ENCODE measurements at places on chromosomes 16 and 17.

DNA sequence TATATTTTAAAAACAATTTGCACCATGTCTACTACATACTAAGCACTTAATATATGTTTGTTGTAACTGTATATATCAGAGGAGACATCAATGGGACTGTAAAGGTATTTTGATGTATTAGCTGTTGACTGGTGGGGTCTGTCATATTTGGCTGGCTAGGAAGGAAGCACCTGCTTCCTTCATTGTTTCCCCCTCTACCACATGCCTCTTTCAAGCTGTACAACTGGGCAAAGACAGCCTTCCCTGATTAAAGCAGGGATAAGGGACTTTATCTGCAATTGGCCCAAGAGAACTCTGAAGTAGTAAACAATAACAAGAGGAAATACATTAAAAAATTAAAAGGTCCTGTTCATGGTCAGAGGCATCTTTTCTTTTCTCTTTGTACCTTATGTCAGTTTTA, 5.5 kb upstream of the SLFN12L start:
- DNase-seq, result no peak

- DNase-seq, result no peak
These were observed 25.4 kb upstream of the HOXB13 start for GRCh38 chr17:48753794-48754499.

DNA sequence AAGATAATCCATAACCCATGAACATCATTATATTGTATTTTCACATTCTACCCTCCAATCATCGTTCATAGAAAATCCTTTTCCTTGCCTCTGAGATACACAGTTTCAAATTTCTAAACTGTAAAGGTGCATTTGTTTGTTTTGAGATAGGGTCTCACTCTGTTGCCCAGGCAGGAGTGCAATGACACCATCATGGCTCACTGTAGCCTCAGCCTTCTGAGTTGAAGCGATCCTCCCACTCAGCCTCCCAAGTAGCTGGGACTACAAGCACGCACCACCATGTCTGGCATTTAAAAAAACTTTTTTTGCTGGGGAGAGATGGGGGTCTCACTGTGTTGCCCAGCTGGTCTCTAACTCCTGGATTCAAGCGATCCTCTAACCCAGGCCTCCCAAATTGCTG, 58.1 kb upstream of the TOB1 start:
- DNase-seq, result no peak

DNA sequence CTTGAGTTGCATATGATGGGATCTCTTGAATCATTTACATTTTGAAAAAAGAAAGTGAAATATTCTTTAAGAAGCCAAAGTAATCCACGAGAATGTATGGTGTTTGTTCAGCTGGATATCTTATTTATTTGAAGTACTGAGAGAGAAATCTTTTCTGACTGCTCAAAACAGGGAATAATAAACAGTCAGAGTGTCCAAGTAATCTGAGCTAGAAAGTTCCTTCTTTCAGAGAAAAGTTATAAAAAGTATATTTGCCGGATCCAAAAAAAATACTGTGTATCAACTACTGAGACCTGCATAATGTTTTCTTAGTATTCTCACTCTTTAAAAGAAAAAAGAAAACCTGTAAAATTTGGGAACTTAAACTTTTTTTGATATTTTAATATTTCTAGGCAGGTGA, 350.8 kb downstream of the WWOX start:
- DNase-seq, result no peak

DNA sequence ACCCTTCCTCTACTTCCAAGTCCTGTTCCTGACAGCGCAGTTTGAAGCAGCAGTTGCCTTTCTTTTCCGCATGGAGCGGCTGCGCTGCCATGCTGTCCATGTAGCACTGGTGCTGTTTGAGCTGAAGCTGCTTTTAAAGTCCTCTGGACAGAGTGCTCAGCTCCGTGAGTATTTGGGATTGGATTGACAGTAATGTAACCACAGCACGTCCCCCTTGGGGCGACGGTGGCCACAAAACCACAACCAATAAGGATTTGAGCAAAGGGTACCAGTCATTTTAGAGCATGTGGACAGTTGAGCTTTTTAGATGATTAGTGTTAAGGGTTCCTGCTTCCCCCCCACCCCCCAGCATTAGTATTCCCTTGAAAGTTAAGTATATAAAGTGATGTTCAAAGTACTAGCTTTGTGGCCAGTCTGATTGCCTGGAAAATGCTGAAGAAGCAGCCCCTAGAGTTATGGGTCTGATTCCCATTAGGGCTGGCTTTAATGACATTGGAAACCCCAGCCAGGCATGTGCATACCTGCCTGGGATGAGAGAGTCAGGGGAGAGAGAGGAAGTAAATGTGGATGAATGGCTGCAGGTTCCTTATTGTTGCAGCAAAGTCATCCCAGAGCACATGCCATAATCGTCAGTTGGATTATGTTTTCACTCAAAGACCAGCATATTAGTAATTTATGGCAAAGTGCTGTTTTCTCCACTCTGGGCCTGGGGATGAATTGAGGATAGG, 31.6 kb upstream of the SLC12A3 start:
- DNase-seq, result no peak

- no peak for DNase-seq
These were observed 719.7 kb upstream of the CDH8 start for GRCh38 chr16:62755938-62756337.

DNA sequence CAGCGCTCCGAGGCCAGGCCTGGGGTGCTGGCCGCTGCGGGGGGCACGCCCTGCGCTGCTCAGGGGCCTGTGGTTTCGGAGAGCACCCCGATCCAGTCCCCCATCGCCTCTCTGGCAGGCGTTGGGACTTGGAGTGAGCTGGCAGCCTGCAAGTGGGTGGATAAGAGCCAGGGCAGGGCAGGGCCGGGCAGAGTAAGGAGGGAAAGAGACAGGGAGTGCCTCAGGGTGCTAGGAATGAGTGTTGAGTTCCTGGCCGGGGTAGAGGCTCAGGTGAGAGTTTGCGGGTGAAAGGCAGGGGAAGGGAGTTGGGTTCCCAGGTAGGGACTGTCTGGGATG, 1.3 kb downstream of the CDH13 start:
- DNase-seq, result no peak

GRCh38 chr16:31333686-31334649, 21.0 kb upstream of the ITGAX start:
- peak; percentile 79 for DNase-seq

GRCh38 chr17:4610162-4610561, 25.8 kb downstream of the SMTNL2 start:
- DNase-seq, result no peak
